SHP77 (cell line): ENCODE measurements at places on chromosomes 2 and 18.

DNA sequence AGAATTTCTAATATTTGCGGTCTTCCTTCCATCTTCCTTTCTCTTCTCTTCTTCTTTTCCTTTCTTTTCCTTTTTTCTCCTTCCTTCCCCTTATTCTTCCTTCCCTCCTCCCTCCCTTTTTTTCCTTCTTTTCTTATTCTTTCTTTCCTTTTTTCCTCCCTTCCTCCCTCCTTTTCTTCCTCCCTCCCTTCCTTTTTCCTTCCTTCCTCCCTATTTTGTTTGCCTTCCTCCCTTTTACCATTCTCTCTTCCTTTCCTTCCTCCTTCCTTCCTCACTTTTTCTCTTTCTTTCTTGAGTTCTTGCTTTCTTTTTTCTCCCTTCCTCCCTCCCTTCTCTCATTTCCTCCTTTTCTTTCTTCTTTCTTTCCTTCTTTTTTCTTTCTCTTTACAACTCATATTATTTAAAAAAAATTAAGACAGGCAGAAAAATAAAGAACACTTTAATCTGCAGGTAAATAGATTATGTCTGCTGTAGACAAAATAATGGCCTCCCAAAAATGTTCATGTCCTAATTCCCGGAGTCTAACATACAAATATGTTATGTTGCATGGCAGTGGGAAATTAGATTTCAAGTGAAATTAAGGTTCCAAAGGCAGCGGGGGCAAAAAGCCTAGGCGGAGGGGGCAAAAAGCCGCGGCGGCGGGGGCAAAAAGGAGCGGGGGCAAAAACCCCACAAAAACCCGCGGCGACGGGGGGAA, 152.4 kb downstream of the ANKRD30BL start:
- DNase-seq, result no peak

GRCh38 chr2:65320042-65320725, 92.6 kb downstream of the ACTR2 start:
- no peak for DNase-seq

DNA sequence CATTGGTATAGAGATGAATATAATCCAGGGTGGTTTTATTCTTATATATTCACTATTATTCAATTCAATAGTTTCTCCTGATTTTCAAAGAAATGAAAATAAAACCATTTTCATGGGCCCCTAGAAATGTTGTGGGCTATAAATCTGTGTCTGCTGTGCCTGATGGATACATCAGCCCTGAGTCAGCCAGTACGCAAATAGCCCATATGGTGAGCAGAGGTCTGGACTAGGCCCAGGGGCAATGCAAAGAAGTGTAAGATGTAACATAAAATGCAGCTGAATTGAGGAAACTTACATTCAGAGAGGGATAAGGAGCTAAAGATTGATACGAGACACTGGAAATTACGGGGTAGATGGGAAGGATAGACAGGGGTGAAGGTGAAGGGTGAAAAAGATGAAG, 122.5 kb downstream of the MAIP1 start:
- DNase-seq, result no peak

DNA sequence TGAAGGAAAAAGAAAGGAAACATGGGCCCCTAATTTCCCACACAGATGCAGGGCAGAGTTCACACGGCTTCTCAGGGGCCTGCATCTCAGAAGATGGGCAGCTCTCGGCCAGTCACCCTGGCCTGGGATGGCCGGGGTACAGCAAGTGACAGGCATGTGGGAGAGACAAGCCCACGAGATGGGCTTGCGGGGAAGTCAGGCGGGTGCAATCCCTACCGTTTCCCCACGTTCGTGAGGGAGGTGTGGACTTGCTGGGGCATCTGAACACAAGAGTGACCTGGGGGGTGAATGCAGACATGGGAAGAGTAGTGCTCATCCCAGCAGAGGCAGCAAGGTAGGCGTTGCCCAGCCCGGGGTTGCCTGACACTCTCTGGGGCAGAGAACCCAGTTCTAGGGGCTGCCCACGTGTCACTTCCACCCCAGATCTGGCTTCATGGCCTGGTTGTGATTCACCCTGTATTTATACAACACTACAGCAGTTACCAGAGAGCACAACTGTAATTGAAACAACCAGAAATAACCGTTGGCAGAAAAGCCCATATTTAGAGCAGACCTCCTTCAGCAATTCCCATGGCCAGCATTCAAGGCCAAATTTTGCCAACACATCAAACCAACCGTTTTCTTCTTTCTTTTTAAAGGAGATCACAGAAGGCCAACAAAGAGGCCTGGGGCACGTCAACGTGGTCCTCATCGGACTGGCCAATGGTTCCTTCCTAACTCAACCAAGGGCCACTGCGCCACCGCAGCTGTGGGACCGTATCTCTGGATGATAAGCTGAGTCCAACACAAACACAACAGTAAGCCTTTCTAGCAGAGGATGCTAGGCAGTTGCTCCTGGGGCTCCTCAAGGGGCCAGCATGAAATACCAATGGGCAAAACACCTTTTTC, 58.4 kb downstream of the PARD6G start:
- DNase-seq, result no peak

DNA sequence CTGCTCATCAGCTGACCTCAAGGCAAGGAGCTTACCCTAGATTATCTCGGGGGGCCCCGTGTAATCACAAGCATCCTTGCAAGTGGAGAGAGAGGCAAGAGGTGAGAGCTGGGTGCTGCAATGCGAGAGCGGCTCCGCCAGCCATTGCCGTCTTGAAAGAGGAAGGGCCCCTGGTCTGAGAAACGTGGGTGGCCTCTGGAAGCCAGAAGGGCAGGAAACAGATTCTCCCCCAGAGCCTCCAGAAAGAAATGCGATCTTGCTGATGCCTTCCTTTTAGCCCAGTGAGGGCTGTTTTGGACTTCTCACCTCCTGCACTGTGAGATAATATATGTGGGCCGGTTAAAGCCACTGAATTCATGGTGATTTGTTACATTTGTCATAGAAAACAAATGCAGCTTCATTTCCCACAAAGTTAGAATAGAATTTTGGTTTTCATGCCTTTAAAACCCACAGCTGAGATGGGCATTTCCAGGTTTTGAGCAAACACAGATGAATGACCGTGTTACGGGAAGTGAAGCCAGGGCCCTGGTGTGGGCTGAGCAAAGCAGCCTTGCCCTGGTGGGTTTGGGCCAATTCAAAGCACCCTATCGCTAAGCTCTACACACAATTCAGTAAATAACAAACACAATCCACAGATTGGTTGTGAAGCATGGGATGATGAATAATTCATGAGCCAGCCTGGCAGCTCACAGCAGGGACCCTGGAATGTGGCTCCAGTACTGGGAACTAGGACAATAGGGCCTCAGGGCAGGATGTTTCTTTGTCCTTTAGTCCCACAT, 319.9 kb upstream of the HS6ST1 start:
- no peak for DNase-seq

DNA sequence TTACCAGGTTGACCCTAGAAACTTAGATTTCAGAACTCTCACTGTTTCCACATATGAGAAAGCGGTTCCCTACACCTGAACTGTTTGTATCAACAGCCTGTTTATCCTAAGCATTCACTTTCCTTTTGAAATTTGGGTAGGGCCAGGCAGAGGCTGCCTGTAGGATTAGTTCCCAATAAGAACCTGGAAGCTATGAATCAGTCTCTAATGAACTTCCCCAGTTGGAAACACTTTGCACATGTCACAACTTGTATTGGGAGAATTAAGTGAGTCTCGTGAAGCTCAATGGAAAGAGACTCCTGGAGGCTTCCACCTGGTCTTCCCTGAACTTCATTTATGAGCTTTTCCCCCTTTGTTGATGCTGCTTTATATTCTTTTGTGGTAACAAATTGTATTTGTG, 486.6 kb upstream of the HS6ST1 start:
- DNase-seq, result no peak
